ENCODE measurements at places on chromosomes 6 and 20.
A peak's percentile ranks its signal among the peaks of the same experiment; 100 is the strongest.

- peak; percentile 87 for DNase-seq
Measured at GRCh38 chr6:138970856-138971425, 17.1 kb downstream of the REPS1 start.

DNA sequence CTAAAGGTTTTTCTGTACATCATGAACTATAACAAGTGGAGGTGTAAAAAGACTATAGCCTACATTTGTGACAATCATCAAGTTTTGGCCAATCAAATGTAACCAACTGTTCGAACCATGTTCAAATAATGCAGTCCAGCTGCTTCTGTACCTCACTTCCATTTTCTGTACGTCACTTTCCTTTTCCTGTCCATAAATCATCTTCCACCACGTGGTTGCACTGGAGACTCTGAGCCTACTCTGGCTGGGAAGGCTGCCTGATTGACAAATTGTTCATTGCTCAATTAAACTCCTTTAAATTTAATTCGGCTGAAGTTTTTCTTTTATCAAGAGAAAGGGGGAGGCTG, 270.4 kb upstream of the JARID2 start:
- peak; percentile 13 for DNase-seq

GRCh38 chr6:127094791-127095190, 23.7 kb upstream of the RSPO3 start:
- DNase-seq: no peak

DNA sequence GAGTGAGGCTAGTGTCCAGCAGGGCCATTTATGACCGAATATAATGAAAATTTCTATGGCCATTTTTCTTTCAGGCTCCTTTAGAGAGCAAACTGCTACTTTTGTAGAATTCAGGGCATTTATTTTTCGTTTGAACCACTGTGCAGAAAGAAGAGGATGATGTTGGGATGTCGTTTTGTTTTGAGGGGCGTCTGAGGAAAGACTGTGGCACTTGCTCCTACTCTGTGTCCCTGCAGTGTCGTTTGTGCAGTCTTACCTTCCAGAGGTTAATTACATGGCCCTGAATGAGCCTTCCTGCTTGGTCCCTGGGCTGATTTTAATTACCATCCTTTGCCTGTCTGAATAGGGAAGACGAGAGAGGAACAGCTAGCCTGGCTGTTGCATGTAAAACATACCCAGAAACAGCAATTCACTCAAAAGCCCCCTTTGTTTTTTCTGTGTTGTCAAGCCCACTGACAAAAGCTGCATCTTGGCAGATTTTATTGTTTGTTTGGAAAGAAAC, 65.3 kb downstream of the CTNNBL1 start:
- DNase-seq: no peak

All from fibroblast of lung (primary cell).